Hematopoietic multipotent progenitor cell (in vitro differentiated cells): ENCODE measurements at places on chromosomes 3 and 15. TPM values are rescaled to one million over a fixed set of nuclear protein-coding genes. Genes with fewer than 3 reads are reported as not detected.

GOLGA6L22 gene
- total RNA-seq: not detected

DNA sequence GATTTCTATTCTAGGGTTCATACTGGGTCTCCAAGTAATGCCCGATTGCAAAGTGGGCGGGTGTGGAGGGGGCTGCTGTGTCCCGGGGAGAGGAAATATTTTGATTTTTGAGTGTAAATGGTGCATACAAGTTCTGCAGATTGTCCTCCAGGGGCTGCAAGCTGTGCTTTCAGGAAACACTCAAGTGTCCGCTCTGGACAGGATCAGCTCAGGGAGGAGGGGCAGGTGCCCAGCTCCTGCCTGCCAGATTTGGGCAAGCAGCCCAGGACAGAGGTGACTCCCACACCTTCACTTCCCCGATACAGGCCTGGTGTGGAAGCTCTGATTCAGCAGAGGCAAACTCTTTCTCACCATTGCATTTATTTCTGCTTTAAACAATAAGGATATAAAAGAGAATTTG lies 142.7 kb downstream of the ALDH1A2 start:
- DNase-seq: no peak

DNA sequence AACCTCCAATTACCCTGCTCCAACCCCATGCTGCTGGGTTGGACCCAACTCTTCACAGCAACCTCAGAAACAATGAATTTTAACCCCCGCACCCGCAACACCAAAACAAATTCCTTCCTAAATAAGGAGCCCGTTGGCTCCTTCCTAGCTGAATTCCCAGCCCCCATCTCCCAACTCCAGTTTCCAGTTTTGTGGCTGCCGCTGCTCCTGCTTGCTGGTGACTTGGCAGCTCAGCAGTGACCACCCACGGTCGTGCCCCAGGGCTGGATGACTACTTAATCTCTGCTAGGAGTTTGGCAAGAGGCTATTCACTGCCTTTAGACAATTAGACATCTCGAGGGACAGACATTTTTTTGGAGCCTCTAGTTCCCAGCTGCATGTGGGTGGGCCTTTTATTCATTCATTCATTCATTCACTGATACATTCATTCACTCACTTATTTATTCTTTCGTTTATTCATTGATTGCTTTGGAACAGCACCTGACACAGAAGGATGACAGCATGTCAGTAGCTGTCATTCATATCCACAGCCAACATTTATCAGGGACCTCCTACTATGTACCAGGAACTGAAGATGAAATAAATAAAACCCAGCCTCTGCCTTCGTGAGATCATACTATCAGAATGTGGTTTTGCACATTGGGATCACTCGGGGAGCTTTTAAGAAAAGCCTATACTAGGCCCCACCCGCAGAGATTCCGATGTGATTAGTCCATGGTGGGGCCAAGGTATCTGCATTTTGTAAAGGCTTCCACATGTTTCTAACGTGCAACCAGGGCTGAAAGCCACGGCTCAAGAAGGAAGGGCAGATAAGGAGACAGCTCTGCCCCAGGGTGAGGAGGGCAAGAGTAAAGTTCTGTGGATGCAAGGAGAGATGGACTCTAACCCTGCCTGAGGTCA lies 256.5 kb downstream of the SHQ1 start:
- DNase-seq: no peak

DNA sequence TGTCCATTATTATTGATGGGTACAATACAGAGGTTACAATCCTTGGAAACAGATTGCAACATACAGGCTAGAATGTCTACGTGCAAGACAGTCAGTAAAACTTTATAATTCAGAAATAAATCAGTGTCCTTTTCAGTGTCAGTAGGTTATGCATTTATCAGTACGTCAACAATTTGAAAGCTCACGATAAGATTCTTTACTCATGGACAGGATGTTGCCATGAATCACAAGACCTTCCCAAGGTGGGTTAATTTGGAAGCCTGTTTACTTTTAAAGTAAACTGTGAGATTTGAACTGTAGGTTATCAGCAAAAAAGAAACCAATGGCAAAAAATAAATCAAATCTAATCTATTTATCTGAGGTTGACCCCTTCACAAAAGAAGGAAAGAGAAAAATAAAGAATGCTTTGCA lies 243.9 kb upstream of the AGTR1 start:
- DNase-seq: no peak

GRCh38 chr15:48695088-48695826 lies 49.7 kb upstream of the FBN1 start:
- DNase-seq: no peak
